ENCODE measurements at places on chromosomes 1 and 21. TPM values are rescaled to one million over a fixed set of nuclear protein-coding genes. Genes with fewer than 3 reads are reported as not detected.

- peak; percentile 80 for DNase-seq
Observed at GRCh38 chr1:146020058-146021049, 1.2 kb downstream of the HJV start.

GRCh38 chr1:27545271-27545670 is 55.3 kb upstream of the WASF2 start:
- no peak for DNase-seq

GRCh38 chr1:164163289-164163849 is 395.6 kb upstream of the PBX1 start:
- DNase-seq: no peak

- DNase-seq: no peak
Observed at GRCh38 chr1:6489799-6490180, 1.7 kb downstream of the PLEKHG5 start.

DNA sequence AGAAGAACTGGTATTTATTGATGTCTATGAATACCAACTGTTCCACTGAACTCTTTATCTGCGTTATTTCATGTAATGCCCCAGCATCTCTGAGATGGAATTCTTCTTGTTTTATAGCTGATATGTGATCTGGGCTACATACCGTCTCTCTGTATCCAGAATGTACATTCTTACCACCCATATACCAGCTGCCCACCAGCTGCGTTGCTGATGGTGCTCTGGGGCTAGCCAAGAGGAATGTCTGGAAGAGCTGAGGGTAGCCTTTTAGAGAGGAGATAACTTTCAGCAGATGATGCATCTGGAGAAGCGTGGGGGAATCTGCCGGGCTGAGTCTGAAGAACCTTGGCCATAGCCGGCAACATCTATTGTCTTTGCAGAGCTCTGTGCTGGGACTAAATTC is 137.5 kb downstream of the RYR2 start:
- DNase-seq: no peak

DNA sequence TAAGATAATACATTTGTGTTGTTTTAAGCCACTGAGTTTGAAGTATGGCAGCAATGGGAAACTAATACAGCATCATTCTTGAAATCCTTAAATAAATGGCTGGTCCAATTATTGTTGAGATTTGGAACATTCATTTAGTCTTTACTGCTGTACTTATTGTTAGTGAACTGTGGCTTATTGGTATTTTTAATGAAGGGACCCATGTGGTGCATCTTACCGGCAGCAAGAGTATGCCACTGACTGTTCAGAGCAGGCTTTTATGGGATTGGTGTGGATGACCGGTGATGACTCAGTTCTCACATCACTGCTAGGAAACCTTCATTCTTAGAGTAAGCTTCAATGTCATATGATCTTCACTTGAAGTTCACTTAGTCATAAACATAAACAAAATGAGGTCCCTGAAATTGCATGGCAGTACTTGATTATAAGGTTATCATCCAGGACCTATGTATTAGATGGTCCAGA is 31.5 kb downstream of the PRKAA2 start:
- DNase-seq: peak; percentile 10

GRCh38 chr21:38538353-38538752 is 40.1 kb upstream of the ERG start:
- no peak for DNase-seq

The MRPL55 gene
- 70.3 TPM for total RNA-seq

The MIXL1 gene
- not detected for total RNA-seq

The TTC39A gene
- 13.1 TPM for total RNA-seq

The RGS7 gene
- total RNA-seq: not detected

The CGN gene
- 0.78 TPM for total RNA-seq

The SAMD11 gene
- 0.17 TPM for total RNA-seq

Data from gastrocnemius medialis (tissue), 4 donors.